ENCODE measurements at places on chromosomes 2 and 18.

GRCh38 chr2:202400941-202401340 lies 24.8 kb downstream of the BMPR2 start:
- DNase-seq: no peak

DNA sequence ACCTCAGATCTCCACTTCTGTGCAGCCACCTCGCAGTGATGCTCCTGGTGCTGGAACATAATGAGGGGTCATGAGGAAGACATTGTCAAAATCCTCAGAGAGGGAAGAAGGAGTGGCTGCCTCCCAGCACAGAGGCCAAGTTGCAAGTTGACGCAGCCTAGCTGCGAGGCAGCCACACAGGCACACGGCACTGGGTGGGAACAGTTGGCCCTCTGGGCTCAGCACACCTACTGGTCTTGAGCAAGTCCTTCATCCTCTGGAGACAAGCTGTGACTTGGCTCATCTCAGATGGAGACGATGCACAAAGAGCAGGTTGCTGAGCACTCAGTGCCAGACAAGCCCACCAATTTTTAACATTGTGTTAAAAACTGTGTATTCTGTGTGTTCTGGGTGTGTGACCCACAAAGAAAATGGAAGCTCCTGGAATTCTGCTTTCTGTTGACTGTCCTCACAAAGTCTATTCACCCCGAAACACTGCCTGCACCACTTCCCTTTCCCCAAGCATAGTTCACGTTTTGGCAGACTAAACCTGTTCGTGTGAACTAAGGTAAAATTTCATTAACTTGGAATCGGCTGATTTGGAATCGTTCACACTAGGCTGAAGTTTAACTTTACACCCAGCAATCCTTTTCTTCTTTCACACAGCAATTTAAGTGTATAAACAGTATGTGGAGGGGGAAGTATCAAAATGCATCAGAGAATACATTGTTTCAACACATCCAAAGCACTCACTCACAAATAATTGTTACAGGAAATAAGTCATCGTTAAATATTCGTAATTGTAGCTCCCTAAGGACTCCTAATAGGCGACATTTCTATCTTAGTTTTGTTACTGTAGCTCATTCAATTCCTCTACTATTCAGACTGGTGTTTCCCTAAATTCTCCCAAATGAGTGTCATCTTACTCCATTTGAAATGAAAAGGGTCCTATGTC lies 266.6 kb upstream of the ID2 start:
- no peak for DNase-seq

DNA sequence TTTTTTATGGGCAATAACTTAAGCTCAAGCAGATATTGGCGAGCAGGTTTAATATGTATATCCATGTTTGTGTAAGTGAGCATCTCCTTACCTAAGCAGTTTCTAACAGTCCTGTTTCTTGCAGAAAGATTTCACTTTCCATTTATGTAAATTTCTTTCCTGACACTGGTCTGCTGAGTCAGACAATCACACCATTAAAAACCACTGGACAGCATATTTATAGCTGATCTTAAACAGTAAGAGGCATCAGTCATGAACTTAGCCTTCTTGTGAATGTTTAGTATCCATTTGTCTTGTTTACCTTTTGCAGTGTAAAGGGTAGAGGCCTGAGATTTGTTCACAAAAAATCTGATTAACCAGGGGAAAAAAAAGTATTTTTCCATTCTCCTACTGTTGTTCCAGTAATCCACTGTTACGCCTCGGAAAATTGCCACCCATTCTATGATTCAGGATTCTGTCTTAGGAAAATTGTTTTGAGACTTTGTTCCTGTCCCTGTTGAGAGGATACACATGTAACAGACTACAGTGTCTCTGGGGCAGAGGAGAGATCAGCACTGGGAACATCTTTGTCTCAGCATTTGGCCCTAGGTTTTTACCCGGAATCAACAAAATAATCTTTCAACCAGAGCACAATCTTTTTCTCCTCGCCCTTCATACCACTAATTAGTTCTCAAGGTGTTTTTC lies 521.0 kb upstream of the NRP2 start:
- DNase-seq: no peak

DNA sequence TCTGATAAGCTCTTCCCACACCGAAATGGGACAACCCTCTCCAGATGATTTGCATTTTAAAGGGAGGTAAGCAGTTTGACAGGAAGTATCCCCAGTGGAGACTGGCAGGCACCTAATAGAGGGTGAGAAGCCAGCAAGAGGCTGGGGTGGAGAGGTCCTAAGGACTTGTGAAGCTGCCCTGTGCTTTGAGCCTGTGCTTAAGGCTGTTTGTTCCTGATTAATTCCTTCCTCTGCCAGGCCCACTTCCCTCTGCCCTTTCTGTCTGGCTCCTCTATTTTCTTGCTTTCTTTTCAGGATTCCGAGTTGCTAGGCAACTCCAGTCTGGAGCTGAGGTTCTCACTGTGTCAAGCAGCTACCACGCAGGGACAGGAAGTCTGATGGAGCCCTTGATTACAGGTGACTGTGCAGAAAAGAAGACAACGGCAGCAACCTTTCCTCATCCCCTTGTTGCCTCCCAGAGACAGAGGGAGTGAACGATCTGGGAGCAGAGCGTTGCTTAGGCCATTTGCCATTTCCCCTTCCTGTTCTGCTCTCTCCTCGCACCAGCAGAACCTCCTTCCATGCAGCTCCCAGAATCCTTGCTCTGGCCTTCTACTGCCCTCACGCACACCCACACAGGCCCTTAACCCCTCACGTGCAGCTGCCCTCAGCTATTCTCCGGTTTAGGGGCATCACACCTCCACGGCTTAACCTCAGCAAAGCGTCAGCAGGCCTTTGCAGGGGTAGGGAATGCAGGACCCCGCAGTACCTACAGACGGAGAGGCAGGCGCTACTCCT lies 103.6 kb upstream of the CELF4 start:
- no peak for DNase-seq

- DNase-seq: peak; percentile 16
Observed at GRCh38 chr2:43803113-43803512, 29.3 kb downstream of the DYNC2LI1 start.

DNA sequence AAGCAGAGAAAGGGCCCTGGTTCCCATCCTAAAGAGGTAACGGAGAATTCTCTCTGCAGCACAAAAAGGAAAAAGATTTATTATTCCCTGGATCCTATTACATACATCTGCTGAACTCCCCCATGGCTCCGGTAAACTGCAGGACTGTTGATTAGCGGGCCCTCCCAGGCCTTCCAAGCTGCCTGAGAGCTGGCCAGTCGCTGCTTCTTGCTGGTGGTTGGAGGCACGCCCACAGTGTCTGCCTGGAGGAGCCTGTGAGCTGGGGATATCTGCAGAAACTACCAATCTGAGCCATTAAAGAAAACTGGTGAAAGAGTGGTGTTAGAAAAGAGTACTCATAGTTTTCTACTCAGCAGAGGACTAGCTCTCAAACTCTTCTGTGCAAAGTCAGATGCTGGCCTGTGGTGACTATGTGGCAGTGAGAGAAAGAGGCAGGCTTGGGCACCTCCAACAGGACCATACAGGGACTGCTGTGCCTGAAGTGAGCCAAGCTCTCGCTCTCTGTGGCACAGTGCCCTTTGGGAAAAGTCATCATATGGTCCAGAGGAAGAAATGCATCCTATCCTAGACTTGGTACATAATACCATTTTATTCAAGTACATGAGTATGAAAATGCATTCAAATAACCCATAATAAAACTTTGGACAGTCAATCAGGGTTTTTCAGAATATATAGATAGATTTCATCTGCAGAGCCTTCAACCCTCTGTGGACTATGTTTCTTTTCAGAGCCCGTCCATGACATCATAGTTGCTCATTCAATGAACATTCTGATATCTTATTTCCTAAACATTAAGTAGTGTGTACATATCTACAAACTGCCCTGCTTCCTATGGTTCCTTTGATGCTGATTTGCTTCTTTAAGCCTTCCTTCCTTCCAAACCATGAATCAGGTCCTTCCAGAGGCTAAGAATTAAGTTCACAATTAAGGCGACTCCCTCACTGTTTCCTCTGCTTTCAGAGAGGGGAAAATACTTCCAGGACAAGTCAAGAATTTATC lies 242.0 kb upstream of the LYPD1 start:
- DNase-seq: peak; percentile 72

DNA sequence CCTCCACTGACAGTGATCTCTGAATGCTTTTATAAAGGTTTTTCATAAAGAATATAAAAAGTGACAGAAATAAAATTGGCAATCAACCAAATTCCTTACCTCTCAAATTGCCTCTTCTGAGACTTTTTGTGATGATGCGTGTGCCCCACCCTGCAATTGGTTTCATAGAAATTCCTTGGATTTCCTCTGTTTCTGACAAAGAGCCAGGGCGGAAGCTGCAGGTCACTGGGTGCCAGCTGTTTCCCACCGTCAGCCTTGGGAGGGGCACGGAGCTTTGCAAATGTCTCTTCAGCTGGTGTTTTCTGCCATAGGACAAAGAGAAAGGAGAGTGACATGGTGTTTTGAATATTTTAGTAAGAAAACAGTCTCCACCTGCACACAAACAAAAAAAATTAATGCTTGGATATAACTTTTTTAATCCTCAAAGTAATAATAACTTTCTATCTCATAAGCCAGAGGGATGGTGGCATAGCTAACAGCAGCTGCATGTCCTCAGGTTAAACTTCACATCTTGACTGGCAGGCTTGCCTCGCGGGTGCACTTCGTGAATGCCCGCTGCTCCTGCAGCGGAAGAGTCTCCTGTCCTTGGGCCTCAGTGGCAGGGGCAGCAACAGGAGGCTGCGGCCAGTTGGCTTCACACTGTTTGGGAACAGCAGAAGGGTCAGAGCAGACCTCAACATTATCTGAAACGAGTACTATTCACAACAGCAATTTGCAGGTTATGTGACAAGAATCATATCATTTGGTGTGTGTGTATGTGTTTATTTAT lies 24.7 kb downstream of the AGAP1 start:
- no peak for DNase-seq

GRCh38 chr2:152033011-152033925 lies 65.6 kb downstream of the CACNB4 start:
- no peak for DNase-seq

GRCh38 chr2:72082887-72083286 lies 64.8 kb downstream of the CYP26B1 start:
- no peak for DNase-seq
